ENCODE measurements at places on chromosomes 11 and 22.
A peak's percentile ranks its signal among the peaks of the same experiment; 100 is the strongest.

- DNase-seq = no peak
Measured at GRCh38 chr22:17319546-17319945, 49.7 kb upstream of the CECR2 start.

- DNase-seq = no peak
Measured at GRCh38 chr11:68741463-68741862, 9.9 kb downstream of the TESMIN start.

- DNase-seq = no peak
Measured at GRCh38 chr11:61919705-61920631, 2.6 kb upstream of the RAB3IL1 start.

- DNase-seq = peak; percentile 37
Measured at GRCh38 chr11:64787526-64788320, 9.4 kb upstream of the SF1 start.

DNA sequence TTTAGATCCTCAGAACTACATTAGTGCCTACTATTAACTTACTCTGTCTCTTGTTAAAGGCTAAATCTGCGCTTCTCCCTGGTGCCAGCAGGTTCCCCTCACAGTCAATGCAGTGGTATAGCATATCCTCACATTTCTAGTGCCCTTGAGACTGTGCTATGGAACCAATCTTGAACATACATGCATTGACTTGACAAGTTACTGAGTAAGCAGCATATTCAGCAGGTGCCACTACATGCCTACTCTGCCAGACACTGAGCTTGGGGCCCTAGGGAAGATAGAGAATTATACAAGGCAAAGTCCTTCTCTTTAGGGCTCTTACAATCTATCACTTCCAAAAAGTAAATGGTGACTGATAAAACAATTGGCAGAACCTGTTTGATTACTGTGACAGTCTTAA is 3.2 kb downstream of the FUT4 start:
- no peak for DNase-seq

GRCh38 chr11:12026331-12027211 is 18.1 kb upstream of the DKK3 start:
- DNase-seq = no peak

DNA sequence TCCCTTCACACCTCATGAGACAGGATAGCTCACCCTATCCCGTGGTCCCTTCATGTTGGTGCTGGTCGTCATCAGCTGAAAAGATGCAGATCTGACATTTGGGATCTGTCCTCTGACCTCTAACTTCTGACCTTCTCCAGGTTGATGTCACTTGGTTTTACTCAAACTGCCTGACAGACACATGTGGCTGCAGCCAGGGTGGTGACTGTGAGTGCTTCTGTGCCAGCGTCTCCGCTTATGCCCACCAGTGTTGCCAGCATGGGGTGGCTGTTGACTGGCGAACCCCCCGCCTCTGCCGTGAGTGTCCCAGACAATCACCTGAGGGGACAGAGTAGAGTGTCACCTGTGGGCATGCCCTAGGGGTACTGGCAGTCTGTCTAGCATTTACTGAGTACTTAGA is 49.7 kb downstream of the OTOG start:
- DNase-seq = no peak

GRCh38 chr22:25016311-25016710 is 63.8 kb downstream of the KIAA1671 start:
- no peak for DNase-seq

GRCh38 chr11:29756871-29757270 is 260.0 kb downstream of the KCNA4 start:
- DNase-seq = no peak

DNA sequence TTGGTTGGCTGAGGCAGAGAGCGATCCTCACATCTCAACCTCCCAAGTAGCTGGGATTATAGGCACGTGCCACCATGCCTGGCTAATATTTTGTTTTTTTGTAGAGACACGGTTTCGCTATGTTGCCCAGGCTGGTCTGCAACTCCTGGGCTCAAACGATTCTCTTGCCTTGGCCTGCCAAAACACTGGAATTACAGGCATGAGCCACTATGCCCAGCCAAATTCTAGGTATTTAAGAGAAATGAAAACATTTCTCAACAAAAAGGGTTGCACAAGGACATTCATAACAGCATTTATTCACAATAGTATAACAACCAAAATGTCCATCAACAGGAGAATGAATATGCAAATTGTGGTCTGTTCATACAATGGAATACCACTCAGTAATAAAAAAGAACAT is 31.7 kb upstream of the RBX1 start:
- DNase-seq = no peak

- DNase-seq = no peak
Measured at GRCh38 chr22:38257650-38258250, 15.1 kb downstream of the TMEM184B start.

DNA sequence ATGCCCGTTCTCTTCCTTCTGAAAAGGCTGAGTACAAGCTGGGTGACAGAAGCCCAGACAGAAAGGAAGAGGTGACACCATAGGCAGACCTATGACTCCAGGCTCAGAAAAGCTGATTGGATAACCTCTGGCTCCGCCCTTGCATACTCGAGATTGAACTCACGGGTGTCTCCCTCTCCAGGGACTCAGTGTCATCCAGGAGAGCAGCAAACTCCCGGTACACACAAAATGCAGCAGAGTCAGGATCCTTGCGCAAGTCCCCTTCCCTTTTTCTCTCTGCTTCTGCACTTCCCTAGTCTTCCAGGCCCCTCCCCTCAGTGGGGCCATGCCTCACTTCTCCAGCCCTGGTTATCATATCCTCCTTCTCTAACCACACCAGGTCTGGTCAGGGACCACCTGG is 9.8 kb downstream of the SCN4B start:
- peak; percentile 8 for DNase-seq

DNA sequence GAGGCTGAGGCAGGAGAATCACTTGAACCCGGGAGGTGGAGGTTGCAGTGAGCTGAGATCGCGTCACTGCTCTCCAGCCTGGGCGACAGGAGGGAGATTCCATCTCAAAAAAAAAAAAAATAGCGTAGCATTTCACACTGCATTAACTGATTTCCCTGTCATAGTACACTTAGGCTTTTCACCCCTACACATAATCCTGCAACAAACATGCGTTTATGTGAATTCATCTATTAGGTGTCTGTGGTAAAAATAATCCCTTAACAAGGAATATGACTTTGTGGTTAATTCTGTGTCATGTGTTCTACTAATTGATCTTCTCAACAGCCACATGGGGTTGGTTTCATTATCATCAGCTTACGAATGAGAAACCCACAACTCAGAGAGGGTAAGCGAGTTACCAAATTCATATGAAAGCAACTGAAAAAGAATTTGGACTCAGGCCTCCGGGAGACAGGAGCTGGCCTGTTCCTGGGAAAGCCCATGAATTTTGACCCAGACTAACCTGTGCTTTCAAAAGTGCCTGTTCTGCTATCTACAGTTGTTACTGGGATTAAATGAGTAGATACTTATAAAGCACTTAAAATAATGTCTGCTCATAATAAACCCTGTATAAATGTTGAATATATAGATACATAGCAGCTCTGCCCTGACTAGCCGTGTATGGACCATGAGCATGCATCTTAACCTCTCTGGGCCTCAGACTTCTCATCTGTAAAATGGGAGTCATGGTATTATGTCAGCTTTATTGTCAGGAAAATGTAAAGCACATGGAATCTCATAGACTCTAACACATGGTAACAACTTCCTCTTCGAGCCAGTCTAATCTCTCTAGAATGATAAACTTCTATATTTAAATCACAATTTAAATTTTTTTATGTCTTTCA is 36.6 kb downstream of the KCNJ1 start:
- no peak for DNase-seq

DNA sequence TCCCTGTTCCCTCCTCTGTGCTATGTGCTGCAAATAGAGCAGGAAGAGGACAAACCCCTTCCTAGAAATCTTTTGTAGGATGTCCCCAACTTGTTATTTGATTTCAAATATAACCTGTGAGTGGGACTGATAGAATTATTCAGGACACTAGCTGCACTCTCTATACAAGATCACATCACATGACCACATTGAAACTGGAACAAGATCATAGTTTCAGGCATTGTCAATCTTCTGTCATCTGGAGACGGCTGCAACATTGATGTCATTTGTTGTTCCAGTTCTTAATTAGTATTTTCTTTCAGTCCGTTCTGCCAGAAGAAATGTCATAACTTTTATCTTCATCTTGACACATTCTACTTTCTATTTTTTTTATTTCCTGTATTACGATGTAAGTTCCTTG is 89.3 kb downstream of the GRIA4 start:
- no peak for DNase-seq

- no peak for DNase-seq
Measured at GRCh38 chr11:76004400-76004799, 189.4 kb downstream of the UVRAG start.

DNA sequence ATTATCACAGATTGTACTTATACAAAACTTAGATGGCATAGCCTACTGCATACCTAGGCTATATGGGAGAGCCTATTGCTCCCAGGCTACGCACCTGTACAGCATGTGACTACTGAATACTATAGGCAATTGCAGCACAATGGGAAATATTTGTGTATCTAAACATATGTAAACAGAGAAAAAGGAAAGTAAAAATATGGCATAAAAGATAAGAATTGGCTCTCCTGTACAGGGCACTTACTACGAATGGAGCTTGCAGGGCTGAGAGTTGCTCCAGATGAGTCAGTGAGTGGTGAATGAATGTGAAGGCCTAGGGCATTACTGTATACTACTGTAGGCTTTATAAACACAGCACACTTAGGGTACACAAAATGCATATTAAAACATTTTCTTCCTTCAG is 13.2 kb downstream of the APOL6 start:
- DNase-seq = no peak

- no peak for DNase-seq
Measured at GRCh38 chr11:35107861-35108260, 31.1 kb upstream of the CD44 start.

GRCh38 chr11:63165706-63166310 is 21.8 kb upstream of the SLC22A24 start:
- no peak for DNase-seq

GRCh38 chr11:118909619-118910308 is 16.0 kb downstream of the BCL9L start:
- no peak for DNase-seq

DNA sequence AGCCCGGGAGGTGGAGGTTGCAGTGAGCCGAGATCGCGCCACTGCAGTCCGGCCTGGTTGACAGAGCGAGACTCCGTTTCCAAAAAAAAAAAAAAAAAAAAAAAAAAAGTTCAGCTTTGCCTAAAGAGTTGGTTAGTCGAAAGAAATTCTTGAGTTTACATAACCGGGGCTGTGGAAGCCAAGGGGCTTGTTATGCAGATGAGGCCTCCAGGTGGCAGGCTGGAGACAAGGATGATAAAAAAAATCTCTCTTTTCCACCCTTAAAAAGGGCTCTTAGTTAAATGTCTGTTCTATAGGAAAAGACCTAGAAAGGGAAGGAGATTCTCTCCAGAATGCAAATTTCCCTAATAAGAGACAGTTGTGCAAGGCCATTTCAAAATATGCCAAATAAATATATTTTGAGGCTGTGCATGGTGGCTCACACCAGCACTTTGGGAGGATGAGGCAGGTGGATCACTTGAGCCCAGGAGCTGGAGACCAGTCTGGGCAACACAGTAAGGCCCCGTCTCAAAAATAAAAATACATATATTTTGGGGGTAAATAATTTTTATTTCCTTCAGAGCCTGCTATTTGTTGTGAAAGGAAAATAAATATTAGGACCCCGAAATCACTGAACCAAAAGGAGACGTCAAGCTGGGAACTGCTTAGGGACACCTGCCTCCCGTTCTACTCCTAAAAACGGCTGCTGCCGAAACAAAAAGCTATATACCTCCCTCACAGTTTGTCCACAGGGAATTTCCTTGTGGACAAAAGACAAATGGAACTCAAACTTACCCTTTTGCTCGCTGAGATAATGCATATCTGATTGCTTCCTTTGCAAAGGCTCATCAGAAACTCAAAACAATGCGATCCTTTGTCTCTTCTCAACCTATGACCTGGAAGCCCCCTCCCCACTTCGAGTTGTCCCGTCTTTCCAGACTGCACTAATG is 2.4 kb upstream of the IFITM2 start:
- peak; percentile 26 for DNase-seq

- DNase-seq = no peak
Measured at GRCh38 chr11:115759622-115760460, 255.6 kb upstream of the CADM1 start.

GRCh38 chr11:116600930-116601329 is 171.9 kb downstream of the BUD13 start:
- DNase-seq = no peak

- DNase-seq = no peak
Measured at GRCh38 chr22:39220890-39221850, 23.6 kb downstream of the PDGFB start.

- DNase-seq = no peak
Measured at GRCh38 chr11:35610631-35611030, 7.6 kb upstream of the FJX1 start.

DNA sequence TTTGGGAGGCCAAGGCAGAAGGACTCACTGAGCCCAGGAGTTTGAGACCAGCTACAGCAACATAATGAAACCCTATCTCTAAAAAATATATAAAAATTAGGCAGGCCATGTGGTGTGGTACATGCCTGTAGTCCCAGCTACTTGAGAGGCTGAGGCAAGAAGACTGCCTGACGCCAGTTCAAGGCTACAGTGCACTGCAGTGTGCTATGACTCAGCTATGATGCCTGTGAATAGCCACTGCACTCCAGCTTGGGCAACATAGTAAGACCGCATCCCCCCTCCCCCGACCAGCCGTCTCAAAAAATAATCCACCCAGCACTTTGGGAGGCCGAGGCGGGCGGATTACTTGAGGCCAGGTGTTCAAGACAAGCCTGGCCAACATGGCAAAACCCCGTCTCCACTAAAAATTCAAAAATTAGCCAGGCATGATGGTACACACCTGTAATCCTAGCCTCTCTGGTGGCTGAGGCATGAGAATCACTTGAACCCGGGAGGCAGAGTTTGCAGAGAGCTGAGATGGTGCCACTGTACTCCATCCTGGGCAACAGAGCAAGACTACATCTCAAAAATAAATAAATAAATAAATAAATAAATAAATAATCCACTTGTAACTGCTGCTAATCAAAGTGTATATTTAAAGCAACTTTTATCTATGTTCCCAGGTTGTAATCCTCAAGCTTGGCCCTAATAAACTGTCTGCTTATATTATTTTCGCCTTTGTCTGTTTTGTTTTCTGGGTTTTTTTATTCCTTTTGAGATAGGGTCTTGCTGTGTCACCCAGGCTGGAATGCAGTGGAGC is 7.8 kb downstream of the HPS5 start:
- DNase-seq = no peak

- peak; percentile 78 for DNase-seq
Measured at GRCh38 chr11:131533998-131534397, 163.6 kb downstream of the NTM start.

GRCh38 chr22:44080936-44081861 is 57.1 kb downstream of the PARVB start:
- DNase-seq = peak; percentile 68

- no peak for DNase-seq
Measured at GRCh38 chr11:36945384-36945783, 347.3 kb upstream of the RAG2 start.
